ENCODE measurements at places on chromosomes 4 and X. TPM values are rescaled to one million over a fixed set of nuclear protein-coding genes. Genes with fewer than 3 reads are reported as not detected.

DNA sequence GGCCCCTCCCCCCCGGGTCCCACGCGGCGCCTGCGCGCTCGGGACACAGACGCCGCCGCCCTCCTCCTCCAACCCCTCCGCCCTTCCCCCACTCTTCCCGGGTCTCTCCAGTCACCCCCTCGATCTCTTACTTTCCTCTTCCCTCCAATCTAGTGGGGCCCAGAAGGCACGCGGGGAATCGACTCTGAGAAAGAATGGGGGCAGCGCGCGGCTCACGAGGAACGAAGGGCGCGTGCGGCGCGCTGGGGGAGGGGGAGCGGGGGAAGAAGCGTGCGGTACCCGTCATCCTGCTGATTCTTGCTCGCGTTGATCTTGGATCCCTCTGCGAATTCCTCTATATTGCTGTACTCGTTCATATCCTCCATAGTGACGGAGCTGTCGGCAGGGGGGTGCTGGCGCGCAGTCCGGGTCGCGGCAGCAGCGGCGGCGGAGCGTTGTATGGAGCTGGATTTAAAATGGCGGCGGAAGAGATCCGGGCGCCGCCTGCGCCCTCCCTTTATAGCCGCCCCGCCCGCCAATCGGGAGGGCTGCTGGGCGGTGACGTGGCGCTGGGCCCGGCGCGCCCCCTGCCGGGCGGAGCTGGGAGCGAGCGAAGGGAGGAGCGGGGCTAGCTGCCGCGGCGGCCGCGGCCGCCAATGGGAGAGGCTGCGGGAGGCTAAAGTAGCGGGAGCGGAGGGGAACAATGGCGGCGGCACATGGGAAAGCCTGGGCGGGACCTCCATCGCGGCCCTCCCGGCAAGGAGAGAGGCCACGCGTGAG lies 1.1 kb downstream of the HNRNPDL start:
- peak; percentile 98 for DNase-seq

- DNase-seq, result peak; percentile 30
These were observed 701 bp upstream of the BCOR start for GRCh38 chrX:40098264-40099054.

GRCh38 chr4:159047478-159048165 lies 55.3 kb upstream of the RAPGEF2 start:
- DNase-seq, result no peak

- no peak for DNase-seq
These were observed 117.7 kb downstream of the SMIM20 start for GRCh38 chr4:26031704-26032103.

GRCh38 chr4:2330091-2331042 lies 68.5 kb upstream of the MXD4 start:
- no peak for DNase-seq

ADH7 gene
- not detected for total RNA-seq

STOX2 gene
- total RNA-seq, result 4.8 TPM

PFKFB1 gene
- total RNA-seq, result 0.49 TPM
